ENCODE measurements at places on chromosomes 16 and 17.

GRCh38 chr17:69228018-69228417 lies 606 bp downstream of the ABCA10 start:
- DNase-seq = no peak

DNA sequence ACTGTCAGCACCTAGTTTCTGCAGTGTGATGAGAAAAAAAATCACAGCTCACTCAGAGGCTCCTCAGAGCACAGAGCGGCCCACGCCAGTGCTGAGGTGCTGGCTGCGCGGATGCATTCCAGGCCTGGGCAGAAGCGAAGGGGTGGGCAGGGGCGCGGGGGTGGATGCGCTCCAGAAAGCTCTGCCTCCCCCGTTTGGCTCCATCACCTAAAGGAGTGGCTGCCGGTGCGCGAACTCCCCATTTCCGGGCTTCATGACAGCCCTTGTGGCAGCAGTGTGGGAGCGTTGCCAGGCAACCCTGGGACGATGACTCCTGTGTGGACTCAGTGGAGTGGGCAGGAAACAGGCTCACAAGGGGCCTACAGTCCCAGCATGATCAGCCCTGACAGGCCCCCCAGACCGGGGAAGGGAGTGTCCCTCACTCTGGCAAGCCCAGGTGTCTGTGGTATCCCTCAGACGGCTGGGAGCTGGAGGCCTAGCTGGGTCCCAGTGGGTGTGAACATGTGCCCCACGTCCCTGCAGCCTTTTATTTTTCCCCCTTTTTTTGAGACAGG lies 32.8 kb upstream of the NUDT16L1 start:
- DNase-seq = peak; percentile 72

GRCh38 chr16:70250748-70251628 lies 752 bp downstream of the EXOSC6 start:
- no peak for DNase-seq

DNA sequence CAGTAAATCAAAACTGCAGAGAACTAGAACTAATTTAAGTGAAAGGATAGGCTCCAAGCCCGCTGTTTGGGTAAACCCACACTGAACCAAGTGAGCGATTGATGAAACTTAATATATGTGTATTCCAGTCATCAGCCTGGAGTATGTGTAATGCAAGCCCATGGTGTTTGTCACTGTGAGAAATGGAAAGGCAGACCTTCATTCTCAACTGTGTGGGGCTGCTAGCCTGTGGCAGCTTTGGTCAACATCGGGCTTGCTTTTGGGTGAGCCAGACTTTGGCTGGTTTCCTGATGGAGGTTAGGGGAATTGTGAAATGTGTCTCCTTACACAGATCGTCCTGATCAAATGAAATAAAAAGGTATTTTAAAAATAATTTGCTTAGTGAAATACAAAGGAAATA lies 279.9 kb downstream of the IRX3 start:
- DNase-seq = no peak

DNA sequence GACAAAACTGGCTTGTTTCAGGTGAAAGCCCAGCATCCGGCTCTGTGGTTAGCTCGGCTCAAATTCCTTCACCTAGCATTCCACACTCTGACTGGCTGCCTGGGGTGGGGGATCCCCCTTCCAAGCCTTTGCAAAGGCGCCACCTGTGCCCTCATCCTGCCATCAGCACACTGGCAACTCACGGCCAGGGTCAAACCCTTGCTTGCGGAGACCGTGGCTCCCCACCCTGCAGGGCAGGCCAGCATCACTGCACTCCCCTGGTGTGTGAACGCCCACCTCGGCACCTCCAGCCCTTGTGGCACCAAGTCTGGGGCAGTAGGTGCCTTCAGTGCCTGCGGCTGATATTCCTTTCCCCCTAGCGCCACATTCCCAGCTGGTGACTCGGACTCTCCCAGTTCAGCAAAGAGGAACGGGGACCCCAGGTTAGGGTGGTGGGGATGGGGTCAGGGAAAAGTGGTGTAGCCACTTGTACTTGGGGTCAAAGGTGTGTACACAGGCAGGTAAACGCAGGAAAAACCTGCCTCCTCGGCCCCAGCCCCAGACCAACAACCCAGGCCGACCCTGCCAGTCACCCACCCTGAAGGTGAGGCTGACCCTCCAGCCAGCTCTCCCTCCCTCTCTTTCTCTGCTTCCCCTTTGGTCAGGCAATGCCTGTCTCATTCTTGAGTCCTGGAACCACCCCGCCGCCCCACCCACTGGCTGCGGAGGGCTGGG lies 1.1 kb downstream of the FLII start:
- DNase-seq = peak; percentile 21

DNA sequence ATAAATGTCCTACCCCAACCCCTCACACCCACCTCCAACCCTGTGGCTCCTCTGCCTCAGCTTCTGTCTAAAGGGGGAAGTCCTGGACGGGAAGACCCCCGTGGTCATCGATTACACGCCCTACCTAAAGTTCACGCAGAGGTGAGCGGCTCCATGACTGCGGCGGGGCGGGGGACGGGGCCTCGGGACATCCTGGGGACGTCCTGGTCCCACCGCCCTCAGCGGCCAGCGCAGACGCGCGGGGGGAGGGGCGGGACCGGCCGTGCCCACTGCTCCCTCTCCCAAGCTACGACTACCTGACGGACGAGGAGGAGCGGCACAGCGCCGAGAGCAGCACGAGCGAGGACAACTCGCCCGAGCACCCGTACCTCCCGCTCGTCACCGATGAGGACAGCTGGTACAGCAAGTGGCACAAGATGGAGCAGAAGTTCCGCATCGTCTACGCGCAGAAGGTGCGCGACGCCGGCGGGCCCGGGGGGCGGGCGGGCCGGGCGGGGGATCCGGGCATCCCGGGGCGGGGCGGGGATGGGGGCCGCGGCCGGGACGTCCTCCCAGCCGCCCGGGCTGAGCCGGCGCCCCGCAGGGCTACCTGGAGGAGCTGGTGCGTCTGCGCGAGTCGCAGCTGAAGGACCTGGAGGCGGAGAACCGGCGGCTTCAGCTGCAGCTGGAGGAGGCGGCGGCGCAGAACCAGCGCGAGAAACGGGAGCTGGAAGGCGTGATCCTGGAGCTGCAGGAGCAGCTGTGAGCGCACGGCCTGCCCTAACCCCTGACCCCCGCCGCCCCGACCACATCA lies 6.7 kb downstream of the RUNDC3A start:
- DNase-seq = peak; percentile 35

DNA sequence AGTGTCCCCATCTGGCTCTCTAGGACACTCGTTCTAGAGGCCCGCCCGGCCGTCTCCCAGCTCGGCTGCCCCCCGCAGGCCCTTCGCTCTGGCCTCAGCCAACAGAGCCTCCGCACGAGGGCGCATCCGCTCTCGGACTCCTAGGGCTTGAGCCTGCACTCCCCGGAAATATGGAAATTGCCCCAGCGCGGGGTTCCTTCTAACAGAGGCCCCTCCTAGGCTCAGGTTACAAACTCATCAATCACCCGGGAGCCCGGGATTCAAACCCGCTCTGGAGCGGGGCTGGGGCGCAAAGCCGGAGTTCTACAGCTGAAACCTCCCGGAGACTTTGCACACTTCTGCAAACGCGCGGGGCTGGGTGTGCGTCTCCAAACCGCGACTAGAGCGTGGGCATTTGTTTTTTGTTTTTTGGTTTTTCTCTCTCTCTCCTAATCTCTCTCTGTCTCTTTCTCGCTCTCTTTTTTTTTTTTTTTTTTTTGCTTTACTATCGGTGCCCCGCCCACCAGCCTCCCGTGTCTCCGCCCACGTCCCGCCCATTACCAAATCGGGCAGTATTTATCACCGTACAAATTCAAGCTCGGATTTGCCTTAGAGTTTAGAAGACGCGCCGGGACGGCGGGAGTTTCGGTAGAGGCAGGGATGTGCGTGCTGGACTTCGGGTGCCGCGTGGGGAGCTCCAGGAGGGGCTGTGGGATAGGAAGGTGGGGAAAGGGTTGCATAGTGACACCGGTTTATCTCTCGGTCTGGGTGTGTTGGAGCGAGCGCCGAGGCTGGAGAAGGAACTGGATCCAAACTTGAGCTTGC lies 2.4 kb upstream of the FOXL1 start:
- no peak for DNase-seq

DNA sequence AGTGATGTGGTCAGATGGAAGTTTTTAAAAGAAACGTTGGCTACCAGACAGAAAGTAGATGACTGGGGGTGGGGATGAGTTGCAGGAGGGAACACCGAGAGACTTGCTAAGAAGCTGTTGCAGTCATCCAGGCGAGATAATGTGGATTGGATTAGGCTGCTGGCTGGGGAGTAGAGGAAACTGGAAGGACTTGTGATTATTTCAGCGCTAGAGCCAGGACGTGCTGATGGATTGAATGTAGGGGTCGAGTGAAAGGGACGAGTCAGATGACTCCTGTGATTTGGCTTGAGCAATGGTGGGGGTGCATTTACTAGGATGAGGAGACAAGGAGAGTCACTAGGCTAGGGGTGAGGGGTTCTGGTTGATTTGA lies 88.5 kb downstream of the CLEC16A start:
- DNase-seq = no peak

GRCh38 chr17:40363111-40363827 lies 1.3 kb downstream of the GJD3 start:
- no peak for DNase-seq

DNA sequence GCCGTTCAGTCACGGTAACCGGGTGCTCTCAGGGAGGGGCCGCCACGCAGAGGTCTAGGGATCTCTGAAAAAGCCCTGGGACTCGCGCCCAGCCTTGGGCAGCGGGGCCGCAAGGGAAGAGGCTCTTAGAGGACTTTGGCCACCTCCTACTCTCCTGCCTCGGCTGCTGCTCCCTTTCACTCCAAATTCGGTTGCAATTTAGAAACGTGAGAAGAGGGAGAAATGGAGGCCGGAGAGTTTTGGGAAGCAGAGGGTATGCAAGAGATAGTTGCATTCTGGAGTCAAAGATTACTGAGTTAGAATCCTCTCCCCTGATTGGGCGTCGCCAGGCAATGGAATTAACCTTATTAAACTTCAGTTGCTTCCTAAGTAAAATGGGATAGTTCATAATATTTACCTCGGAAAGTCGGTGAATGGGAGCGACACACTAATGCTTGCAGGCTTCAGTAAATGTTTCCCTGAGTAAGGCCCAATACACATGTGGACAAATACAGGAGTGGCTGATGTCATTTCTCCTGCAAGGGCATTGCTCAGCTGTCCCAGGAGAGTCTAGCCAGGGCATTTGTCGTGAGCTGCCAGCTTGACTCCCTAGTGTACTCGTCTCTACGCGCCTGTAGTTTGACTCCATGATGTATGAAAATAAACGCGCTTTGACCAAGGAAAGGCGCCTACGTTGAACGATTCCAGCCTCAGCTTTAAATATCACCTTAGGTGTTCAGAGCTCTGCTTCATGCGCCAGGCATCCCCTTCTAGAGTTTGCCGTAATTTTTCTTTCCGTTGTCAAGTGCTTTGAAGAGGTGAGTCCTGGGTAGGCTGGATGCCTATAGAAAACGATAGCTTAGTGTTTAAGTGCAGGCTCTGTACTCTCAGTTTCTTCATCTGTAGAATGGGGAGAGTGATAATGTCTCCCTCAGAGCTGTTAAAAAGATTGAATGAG lies 667 bp downstream of the OGFOD1 start:
- peak; percentile 26 for DNase-seq

DNA sequence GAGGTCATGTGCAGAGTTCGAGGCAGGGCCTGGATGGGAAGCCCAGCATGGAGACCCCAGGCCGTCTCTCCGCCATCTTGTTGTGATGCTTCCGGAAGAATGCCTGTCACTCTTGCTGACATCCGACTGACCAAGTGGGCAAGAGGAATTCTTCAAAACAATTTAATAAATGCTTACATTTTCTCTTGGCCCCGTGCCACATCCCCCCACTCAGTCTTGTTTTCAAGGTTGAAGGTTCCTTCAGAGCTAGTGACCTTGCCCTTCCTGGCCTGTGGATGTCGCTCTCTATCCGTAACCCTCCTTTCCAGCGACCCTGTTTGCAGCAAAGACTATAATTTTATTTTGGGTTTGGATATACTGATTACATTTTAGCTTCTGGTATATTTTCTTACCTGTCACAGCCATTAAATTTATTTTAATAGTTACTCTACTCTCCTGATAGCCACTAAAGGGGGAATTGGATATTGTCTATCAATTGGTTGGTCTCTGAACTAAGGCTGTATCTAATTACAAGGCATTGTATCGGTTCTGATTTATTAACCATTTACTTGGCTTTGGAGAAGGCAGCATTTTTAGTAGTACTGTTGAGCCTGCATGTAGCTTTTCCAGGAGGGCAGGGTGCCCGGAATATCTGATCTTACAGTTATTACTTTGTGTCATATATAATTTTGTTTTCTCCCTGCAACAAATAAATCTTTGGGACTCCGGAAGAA lies 264.5 kb downstream of the WWOX start:
- no peak for DNase-seq

- DNase-seq = no peak
Measured at GRCh38 chr16:11315510-11315909, 29.7 kb upstream of the RMI2 start.

DNA sequence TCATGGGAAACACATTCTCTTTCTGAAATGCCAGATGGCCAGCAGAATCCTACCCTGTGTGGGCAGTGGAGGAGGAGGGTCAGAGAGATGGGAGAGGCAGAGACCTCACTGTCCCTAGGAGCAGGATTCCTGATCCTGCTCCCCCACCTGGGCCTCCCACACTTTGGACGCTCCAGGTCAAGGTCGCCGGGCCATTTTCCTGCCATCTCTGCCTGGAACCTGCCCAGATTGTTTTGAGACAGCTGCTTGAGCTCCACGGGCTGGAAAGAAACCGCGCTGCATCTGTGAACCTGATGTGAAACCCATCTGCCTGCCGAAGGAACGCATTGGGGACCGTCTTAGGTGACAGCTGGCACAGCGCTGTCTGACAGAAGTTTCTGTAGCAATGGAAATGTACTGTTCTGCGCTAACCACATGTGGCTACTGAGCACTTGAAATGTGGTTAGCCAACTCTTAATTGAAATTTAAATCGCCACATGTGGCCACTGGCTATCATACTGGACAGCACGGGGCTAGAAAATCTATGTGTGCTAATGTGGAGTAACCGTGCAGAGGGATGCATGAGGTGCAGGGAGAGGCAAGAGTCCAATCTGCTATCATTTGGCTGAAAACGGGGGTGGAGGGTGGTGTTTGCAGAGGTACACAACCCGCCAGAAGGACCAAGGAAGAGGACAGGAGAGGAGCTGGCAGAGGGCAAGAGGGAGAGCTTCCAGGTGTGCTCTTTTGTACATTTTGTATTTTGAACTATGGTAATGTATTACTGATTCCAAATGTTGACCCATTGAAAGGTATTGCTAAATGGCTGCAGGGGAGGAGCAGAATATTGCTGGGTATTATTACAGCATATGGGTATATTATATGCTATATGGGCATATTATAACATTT lies 15.4 kb upstream of the NUBP1 start:
- DNase-seq = no peak

- peak; percentile 76 for DNase-seq
Measured at GRCh38 chr17:82320956-82321927, 3.8 kb upstream of the CD7 start.

GRCh38 chr16:12752159-12752558 lies 51.5 kb downstream of the CPPED1 start:
- DNase-seq = no peak

GRCh38 chr16:70393662-70394061 lies 45.2 kb downstream of the ST3GAL2 start:
- no peak for DNase-seq

Data from T-helper 2 cell (primary cell).